ENCODE measurements at places on chromosomes 7 and 10.

- DNase-seq, result no peak
Observed at GRCh38 chr7:19932549-19933249, 159.3 kb upstream of the TMEM196 start.

- no peak for DNase-seq
Observed at GRCh38 chr10:35639728-35640401, 2.2 kb downstream of the FZD8 start.

DNA sequence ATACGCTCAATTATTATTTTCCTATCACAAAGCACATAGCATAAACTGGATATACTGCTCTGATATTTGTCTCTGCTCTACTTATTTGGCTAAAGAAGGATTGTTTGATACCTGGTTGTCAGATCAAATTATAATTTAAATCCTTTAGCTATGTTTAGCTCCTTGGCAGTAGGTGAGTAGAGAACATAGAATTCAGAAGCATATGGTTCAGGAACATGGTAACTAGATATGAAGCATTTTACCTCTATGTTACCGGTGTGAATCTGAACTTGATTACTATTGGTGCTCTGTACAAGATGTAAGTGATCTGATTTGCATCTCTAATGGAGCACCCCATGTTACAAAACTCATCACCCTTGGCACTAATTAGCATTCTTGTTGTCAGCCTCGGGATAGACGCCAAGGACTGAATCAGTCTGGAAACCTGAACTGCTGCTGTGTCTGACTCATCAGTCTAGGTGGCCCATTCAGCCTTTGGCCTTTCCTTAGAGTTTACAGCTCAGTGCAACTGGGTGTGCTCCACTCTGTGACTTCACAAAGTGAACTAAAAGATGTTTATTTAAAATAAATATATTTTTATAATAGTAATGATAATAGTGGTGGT is 12.3 kb upstream of the MYPN start:
- DNase-seq, result no peak

GRCh38 chr10:69382382-69383117 is 34.2 kb downstream of the TACR2 start:
- DNase-seq, result no peak

GRCh38 chr10:123890226-123890625 is 1.4 kb downstream of the CPXM2 start:
- no peak for DNase-seq

DNA sequence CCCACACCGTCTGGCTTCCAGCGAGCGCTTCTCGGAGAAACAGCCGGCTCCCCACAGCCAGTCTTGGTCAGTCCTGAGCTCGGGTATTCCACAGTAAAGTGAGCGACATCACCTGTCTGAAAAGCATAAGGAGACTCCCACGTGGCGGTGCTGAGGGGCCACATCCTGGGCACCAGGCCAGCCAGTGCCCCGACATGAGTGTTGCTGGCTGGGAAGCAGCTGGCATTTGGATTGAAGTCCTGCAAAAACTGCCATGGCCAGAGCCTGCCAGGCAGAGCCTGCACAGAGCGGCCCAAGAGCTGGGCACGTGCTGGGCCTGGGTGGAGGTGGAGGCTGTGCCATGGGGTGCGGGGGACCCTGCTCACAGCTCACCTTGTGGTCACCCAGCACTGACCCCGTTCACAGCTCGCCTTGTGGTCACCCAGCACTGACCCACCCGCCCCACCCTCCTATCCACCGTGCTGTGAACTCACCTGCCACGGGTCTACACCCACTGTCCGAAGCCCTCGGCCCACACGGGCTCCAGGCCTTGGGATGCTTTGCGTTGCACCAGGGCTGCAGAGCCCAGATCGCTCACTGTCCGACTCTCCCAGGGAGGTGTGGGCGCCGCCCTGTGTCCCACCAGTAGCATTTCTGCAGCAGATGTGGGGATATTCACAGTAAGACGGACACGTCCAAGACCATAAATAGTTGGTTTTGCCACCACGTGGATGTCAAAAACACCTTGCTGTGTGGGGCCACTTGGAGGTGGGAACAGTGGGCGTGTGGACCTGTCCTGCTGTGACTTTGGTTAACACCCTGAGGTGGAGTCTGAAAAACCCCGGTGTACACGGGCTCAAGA is 48.8 kb downstream of the PITRM1 start:
- DNase-seq, result no peak

- DNase-seq, result no peak
Observed at GRCh38 chr7:101554584-101555268, 74.4 kb downstream of the MYL10 start.

DNA sequence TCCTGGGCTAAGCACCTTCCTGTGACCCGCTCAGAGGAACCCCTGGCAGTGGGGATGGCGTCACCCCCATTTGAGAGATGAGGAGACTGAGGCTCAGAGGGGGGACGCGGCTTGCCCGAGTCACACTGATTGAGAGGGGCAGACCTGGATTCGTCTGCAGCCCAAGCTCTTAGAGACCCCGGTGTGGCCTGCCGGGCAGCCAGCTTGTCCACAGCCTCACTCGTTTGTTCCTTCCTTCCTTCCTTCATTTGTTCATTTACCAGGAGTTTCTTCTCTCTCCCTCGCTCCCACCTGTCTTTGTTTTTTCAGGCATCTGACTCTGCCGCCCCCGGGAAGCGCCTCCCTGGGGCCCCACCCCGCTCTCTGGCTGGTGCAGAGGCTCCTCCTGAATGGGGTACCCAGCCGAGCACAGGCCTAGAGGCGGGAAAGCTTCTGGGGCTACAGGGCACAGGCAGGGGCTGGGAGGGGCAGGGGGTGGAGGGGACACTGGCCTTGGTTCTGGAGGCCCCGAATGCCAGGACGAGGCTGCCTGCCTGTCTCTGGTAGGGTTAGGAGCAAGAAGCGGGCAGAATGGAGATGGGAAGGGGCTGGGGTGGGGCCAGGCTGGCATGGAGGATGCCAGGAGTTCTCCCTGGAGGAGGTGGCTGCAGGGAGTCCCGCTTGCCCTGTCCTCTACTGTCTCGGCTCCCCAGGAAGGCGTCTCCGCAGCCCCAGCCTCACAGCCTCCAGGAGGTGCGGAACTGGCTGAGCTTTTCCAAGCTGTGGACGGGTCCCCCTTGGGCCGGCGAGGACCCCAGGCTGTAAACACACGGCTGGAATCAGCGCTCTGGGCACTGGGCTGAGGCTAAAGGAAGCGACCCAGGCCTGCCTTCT is 91.6 kb downstream of the UNCX start:
- DNase-seq, result no peak

- DNase-seq, result no peak
Observed at GRCh38 chr7:33821970-33822369, 83.4 kb upstream of the BMPER start.

GRCh38 chr10:78510566-78511323 is 477.1 kb downstream of the RPS24 start:
- no peak for DNase-seq

GRCh38 chr10:13560597-13560996 is 26.2 kb upstream of the PRPF18 start:
- no peak for DNase-seq

- DNase-seq, result no peak
Observed at GRCh38 chr7:69674701-69675182, 76.5 kb downstream of the AUTS2 start.

GRCh38 chr10:93070378-93071176 is 3.1 kb upstream of the CYP26A1 start:
- no peak for DNase-seq

DNA sequence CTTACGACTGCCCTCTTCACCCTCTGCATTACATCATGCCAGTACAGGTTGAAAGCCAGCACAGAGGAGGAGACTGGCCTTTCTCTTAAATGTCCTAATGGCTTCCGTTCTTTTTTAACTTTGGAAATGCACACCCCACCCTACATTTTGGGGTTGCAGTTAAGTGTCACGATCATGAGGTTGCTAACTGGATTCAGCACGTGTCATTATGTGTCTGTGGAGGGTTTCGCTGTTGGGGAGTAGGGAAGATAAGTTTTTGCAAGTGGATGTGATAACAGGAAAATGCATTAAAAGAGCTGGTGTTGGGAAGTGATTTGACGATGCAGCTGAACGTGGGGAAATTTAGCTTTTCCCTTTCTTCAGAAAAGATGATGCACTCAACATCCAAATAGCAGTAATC is 135.9 kb downstream of the LRRC4 start:
- DNase-seq, result no peak

DNA sequence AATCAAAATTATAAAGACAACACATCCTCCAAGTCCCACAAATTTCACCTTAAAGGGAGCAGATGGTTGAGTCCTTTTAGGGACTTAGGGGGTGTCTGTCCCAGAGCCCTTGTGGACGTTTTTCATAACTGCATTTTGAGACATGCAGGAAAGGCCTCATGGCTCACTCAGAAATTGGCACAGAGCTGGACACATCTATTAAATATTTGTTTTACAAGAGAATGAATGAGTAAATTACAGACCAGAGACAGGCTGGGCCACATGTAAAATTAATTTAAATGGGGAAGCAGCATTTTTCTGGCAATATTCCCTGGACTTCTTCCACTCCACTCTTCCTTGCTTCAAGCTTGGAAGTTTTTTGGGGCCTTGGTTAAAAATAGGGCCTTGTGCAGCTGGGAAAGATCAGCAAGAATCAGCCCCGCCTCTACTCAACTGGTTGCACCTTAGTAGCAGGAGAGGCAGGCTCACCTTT is 20.0 kb downstream of the LAMB1 start:
- DNase-seq, result no peak

- no peak for DNase-seq
Observed at GRCh38 chr7:92783260-92784201, 52.8 kb downstream of the CDK6 start.

- no peak for DNase-seq
Observed at GRCh38 chr10:3467052-3467951, 294.7 kb upstream of the PITRM1 start.

DNA sequence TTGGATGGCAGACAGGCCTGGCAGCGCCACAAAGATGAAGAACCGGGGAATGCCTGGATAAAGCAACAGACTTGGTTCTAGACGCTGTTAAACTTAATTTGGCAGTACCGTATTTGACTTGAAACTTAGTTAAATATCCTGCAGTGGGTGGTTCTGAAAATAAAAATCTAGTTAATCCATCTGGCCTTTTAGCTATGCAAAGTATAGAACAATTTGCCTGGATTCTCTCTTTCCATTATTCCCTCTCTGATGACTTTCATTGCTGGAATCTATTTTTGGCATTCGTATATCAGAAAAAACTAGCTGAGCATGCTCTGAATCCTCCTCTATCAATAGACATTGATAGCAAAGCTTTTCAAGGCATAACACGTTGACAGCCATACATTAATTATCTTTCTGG is 203.6 kb downstream of the MACC1 start:
- DNase-seq, result no peak

DNA sequence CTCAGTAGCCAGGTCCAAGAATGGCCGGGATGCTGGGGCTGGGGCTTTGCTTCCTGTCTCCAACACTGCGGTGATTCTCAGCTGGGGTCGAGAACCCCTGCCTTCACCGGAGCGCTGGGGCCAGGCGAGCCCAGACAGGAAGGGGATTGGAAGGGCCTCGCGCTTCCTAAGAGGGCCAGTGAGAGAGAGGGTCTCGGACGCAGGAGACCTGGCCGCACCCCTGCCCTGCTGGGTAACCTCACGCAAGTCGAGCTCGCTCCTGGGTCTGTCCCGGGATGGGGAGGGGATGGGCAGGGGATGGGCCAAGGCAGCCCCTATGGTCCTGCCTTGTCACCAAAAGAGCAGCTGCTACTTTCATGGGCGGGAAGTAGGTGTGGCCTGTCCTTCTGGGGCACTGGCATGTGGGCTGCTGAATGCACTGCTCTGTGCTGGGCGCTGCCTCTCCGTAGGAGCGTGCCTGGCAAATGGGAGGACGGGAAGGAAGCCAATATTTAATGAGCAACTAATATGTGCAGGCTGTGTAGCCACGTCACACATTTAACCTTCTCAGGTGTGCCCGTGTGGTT is 20.0 kb downstream of the KCNK18 start:
- DNase-seq, result no peak

DNA sequence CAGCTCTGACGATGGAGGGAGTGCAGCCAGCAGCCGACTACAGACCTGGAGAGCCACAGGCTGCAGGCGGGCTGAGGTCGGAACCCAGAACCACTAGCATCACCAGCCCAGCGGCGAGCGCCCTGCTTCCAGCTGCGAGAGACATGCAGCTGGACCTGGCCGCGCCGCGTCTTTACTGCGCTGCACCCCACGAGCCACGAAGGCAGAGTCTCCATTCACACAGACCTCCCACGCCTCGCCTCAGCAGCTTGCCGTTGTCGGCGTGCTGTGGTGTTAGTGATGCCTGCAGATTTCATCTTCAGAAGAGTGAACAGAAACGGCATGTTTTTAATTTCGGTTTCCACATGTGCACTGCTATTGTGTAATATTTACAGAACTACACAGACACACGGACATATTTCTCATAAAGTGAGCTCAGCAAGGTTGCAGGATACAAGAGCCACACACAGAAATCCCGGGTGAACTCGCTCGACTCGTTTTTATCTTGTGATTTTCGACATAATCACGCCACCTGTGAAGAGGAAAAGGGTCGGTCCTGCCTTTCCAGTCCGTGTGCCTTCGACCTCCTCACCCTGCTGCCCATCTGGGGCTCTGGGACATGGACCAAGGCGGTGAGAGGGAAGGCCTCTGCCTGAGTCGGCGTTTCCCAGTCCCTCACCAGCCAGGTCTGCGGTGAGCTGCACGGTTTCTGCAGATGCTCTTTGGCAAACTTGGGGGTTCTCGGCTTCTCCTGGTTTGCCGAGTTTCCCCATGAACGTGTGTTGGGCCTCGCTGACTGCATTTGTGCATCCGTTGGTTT is 252.2 kb downstream of the ELFN1 start:
- DNase-seq, result peak; percentile 37

- no peak for DNase-seq
Observed at GRCh38 chr7:101593556-101593955, 35.5 kb downstream of the MYL10 start.

- DNase-seq, result no peak
Observed at GRCh38 chr10:99297033-99297432, 32.1 kb upstream of the CNNM1 start.

- no peak for DNase-seq
Observed at GRCh38 chr10:32959006-32959920, 1.2 kb upstream of the ITGB1 start.

DNA sequence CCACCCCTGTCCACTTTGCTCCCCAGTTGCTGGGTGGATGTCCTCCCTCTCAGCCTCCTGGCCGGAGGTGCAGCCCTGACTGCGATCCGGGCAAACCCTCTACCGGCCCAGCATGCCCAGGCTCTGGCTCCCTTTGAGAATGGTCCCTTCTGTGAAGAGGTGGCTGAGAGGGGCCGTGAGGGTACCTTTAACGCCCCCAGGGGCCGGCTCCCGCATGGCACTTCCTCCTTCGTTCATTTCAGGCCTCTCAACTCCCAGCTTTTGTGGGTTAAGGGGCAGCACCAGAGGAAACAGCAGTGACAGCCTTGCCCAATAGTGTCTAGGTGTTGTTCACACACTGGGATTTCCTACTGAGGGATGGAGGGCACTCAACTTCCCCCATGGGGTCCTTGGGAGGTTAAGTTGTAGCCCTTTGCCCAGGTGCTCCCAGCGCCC is 33.2 kb upstream of the HABP2 start:
- DNase-seq, result no peak

- DNase-seq, result no peak
Observed at GRCh38 chr7:82291931-82292330, 151.6 kb downstream of the CACNA2D1 start.
